ENCODE measurements at places on chromosomes 1 and 21. TPM values are rescaled to one million over a fixed set of nuclear protein-coding genes. Genes with fewer than 3 reads are reported as not detected.

Gene CNR2
- total RNA-seq = 0.72 TPM

Gene RSPO1
- not detected for total RNA-seq

Gene DDI2
- 30.6 TPM for total RNA-seq

Gene PLA2G2A
- total RNA-seq = not detected

Gene ZNF593OS
- total RNA-seq = not detected

Gene LY9
- 7.6 TPM for total RNA-seq

DNA sequence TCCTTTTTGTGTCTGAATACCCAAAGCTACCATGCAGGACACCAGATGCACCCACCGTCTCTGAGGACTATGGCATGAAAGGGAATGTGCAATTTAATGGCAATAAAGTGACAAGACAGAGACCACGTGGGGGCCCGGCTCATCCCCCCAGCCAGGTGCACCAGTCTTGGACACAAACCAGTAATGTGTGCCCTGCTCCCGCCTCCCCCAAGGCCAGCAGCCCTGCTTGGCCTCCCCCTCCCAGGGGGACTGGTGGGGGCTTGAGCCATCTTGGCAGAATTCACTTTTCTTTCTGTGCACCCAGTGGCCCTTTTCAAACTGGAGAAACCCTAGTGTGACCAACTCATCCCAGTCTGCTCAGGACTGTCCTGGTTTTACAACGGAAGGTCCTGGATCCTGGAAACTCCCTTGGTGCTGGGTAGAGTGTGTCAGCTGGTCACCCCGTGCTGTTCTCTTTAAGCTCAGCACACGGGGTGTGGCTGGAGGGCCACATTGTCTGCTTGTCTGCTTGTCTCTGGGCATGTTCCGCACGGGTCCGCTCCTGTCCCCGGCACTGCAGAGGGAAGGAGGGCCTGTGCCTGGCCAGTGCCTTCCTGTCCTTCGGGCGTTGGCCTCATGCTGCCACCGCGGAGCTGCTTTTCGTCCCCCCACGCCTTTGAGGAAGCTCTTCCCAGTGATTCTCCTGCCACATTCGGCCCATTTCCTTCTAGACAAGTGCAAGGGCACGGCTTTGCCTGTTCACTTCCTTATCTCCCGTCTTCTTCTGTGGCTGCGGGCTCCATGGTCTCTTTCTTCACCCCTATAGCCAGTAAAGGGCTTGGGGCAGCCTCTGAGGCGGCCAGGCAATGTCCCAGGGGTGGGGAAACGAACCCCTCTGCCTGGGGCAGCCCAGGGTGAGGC lies 45.8 kb upstream of the TTC34 start:
- DNase-seq = no peak

- no peak for DNase-seq
Observed at GRCh38 chr1:168482106-168482505, 61.7 kb downstream of the XCL2 start.

- DNase-seq = no peak
Observed at GRCh38 chr1:59169703-59170102, 127.2 kb upstream of the FGGY start.

- no peak for DNase-seq
Observed at GRCh38 chr1:108716437-108717230, 3.9 kb downstream of the FNDC7 start.

DNA sequence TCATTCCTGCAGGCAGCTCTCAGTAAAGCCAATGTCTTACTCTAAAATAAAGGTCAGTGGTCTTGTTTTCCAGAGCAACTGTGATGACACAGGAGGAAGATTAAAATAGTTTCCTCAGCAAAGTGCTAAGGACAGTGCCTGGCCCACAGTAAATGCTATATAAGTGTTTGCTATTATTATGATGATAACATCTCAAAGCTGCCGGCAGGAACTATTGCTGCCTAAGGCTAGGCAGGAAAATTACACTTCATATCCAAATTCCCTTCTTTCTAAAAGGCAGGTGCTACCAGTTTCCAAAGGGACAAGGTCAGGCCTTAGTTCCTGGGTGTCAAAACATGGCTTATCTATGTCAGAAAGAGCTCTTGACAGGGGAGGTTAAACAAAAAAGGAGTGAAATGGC lies 401.3 kb downstream of the HHAT start:
- DNase-seq = no peak

GRCh38 chr21:38196036-38196435 lies 60.8 kb upstream of the KCNJ15 start:
- no peak for DNase-seq

DNA sequence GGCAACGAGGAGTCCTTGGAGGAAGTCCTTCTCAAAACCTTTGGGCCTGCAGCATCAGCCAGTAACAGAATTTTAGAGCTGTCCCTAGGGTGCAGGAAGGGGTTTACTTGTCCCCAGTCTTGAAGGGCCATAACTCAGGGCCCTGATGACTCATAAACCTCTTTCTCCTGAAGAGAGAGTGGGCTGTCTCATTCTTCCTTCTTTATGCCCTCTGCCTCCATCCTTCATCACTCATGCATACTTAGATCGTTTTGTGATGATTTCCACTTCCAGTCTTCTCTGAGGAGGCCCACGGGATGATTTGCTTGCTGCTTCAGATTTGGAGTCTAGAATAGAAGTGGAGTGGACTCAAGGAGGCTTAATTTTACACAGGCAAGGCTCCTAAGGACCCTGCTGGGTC lies 60.2 kb downstream of the NDUFS5 start:
- no peak for DNase-seq

DNA sequence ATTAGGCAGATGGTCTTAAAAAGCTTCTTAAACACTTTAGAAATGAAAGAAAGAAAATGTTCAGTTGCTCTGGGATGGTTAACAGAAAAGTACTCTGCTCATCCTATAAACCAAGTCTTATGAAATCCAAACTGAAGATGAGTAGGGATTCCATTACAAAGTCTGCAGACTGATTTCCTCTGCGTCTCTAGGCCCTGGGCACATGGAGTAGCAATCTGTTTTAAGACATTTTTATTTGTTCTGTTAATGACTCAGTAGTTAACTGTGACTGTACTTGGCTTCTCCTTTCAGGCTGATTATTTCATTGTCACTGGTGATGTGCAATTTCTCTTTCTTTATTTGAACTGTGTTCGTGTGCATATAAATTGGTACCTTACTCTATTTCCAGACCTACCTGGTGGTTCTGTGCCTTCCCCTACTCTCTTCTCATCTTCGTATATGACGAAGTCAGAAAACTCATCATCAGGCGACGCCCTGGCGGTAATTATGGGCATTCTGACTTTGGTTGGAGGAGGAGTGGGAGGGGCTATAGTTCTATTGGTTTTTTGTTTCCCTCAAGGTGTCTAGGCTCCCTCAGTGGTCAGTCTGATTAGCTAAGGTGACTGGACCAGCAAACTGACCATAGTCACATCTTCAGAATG lies 30.6 kb downstream of the ATP1A1 start:
- no peak for DNase-seq

GRCh38 chr1:195965036-195965435 lies 643.2 kb downstream of the KCNT2 start:
- DNase-seq = no peak

GRCh38 chr1:108200687-108201051 lies 526 bp upstream of the SLC25A24 start:
- peak; percentile 46 for DNase-seq

DNA sequence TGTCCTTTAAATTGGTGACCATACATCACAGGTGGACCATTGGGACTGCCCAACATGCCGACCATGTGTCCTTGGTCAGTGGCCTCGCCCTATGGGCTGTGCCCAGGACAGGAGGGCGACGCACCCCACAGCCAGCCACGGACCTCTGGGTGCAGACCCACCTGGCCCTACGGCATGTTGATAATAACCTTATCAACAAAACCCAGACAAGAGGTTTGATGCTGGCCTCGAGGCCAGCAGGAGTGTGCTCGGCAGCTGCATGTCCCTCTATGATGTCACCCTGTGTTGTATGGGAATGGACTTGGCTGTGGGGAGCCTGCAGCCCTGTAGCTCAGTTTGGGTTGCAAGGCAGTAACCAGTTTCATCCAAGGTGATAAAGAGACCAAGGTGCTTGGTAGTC lies 32.1 kb downstream of the SLC37A1 start:
- no peak for DNase-seq

DNA sequence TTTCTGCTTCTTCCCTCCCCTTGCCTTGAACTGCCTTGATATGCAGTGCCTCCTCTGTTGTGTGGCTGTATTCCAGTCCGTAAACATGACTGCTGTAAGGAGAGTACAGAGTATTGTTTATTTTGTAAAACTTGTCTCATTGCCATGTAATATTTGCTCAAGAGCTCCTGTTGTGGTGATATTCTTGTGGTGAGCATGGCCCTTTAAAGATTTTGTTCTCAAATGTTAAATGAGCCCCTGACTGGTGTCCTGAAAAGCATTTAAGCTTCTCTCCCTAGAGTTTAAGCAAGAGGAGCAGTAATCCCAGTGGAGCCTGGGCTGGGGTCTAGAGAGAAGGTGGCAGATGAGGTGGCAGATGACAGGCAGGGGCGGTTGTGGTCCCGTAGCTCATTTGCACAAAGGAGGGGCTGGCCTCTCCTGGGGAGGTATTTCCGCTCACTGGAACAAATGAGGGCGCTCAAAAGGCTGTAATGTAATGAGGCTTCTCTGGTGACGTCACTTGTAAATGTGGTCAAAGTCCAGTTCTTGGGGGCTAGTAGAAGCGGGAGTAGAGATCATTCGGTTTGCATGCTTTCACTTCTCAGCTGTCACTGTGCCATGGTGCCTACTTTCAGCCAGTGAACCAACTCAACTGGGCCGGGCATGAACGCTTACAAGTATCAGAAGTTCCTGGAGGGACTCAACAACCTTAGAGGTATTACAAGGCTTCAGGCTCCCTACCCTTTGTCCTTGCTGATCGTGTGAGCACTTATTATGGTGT lies 46.0 kb upstream of the MACF1 start:
- DNase-seq = no peak

DNA sequence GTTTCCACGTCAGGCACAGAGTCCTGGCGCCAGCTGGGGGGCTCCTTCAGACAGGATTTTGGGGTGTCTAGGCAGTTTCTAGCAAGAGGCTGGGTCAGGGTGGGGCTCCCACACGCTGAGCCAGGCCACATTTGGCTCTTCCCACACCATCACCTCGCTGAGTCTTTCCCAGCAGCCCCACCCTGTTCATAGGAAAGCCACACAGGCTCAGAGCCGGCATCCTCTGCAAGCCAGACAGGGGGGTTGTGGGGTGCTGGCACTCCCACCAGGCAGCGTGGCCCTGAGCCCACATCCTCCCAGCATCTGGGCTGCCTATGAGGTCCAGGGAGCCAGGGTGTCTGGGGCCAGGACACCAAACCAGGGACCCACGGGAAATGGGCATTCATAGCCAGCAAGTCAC lies 2.8 kb upstream of the GPR153 start:
- no peak for DNase-seq

DNA sequence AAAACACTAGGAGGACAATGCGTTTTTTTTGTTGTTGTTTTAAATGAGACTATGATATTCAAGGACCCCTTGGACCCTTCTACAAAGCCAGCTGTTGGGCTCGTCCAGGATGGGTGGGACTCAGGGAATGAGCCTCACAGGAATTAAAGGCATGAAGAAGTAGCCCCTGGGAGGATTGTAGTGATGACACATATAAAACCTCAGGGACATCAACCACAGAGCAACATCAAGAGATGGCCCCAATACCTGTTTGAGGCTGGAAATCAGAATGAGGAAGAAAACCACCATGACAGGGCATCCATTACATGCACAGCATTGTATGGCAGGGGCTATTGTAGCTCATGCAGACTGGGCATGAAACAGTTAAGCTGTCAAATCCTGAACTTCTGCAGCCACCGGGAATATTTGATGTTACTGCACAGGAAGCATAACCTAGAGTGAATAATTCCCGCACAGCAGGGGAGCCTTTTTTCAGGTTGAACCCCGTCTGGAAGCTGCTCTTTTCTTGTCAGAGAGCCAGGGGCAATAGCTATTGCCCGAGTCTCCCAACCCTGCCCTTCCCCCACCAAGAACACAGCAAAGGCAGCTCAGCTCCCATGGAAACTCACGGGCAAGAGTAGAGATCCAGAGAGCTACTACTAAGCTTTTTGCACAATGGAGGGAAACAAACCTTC lies 140.2 kb upstream of the FGGY start:
- no peak for DNase-seq

DNA sequence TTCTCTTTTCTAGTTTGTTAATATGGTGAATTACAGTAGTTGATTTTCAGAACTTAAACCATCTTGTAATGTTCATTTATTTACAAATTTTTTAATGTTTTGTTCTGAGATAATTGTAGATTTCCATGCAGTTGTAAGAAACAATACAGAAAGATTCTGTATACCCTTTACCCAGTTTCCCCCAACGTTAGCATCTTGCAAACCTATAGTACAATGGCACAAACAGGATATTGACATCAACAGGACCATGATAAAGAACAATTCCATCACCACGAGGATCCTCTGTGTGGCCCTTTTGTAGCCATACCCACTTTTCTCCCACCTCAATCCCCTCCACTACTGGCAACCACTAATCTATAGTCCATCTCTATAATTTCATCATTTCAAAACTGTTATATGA lies 33.3 kb downstream of the COL6A1 start:
- no peak for DNase-seq

GRCh38 chr1:151131701-151132334 lies 14.6 kb downstream of the SEMA6C start:
- DNase-seq = no peak

GRCh38 chr1:58931756-58932155 lies 147.9 kb upstream of the JUN start:
- DNase-seq = no peak

- DNase-seq = no peak
Observed at GRCh38 chr21:39851002-39851618, 16.1 kb upstream of the PCP4 start.

GRCh38 chr1:19960591-19960990 lies 18.8 kb downstream of the PLA2G2A start:
- DNase-seq = no peak

Measured in activated T-cell treated with anti-CD3 and anti-CD28 coated beads, Interleukin-2, amount 50 U/mL, for 72 hours (primary cell).